ENCODE measurements at places on chromosomes 5 and 9.
A peak's percentile ranks its signal among the peaks of the same experiment; 100 is the strongest.

DNA sequence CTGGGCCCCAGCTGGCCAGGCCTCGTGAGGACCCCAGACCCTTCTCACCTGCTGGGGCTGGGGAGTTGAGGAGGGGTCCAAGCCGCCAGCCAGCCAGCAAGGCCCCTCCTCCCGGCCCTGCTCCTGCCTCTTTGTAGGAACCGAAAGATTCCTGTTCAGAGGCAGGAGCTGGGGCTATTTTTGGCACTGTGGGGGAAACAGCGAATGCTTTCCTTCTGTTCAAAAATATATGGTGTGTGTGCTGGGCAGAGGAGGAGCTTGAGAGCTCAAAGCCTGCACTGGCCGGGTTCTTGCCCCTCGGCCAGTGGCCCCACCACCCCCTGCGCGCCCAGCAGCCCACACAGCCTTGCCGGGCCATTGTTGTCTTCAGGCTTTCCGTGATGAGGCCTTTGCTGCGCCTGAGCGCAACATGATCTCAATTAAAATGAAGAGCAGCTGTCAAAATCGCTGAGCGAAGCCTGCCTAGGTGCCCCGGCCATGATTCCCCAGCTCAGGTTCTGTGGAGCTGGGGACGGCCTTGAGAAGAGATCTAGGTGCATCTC is 13.4 kb downstream of the NCS1 start:
- H3K4me1 ChIP-seq, result peaks cover 86% of the 10 kb centered on the region
- H3K27ac ChIP-seq, result peak overlapping the region; percentile 94
- H3K27me3 ChIP-seq, result no peaks in the 10 kb centered on the region
- H3K4me3 ChIP-seq, result peak overlapping the region; percentile 65

- DNase-seq, result no peak
- no peak overlapping the region for H3K27ac ChIP-seq
- H3K4me1 ChIP-seq, result no peaks in the 10 kb centered on the region
- H3K27me3 ChIP-seq, result no peaks in the 10 kb centered on the region
- no peak overlapping the region for H3K4me3 ChIP-seq
- no peaks in the 10 kb centered on the region for H3K36me3 ChIP-seq
Measured at GRCh38 chr9:3262826-3263529, 262.8 kb downstream of the RFX3 start.

- no peaks in the 10 kb centered on the region for H3K27me3 ChIP-seq
- DNase-seq, result no peak
- H3K27ac ChIP-seq, result no peak overlapping the region
Measured at GRCh38 chr9:124137009-124137943, 120.5 kb upstream of the NEK6 start.

GRCh38 chr9:106859957-106860720 is 2.8 kb upstream of the ZNF462 start:
- peak overlapping the region; percentile 84 for H3K4me3 ChIP-seq
- H3K4me1 ChIP-seq, result no peaks in the 10 kb centered on the region
- no peaks in the 10 kb centered on the region for H3K36me3 ChIP-seq
- H3K27ac ChIP-seq, result no peak overlapping the region

- H3K36me3 ChIP-seq, result peaks cover 28% of the 10 kb centered on the region
- H3K4me1 ChIP-seq, result peaks cover 41% of the 10 kb centered on the region
- H3K27me3 ChIP-seq, result no peaks in the 10 kb centered on the region
- no peak overlapping the region for H3K4me3 ChIP-seq
- H3K27ac ChIP-seq, result peak overlapping the region; percentile 19
Measured at GRCh38 chr9:2116073-2116472, 100.9 kb downstream of the SMARCA2 start.

DNA sequence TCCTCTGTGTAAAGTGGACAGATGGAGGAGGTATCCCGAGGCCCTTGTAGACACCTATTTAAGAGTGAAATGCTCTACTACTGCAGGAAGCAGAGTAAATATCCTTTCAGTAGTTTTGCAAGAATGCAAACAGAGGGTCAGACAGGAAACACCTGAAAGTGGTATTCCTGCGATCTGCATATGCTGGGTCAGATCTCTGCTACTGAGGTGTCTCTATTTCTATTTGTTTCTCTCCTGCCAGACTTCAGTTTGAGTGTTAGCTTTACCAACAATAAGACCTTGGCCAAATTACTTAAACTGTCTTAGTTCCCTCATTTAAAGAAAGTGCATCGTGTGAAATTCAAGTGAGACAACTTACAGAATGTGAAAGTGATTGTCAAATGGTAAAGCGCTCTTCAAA is 47.6 kb downstream of the JAKMIP2 start:
- no peak overlapping the region for H3K27ac ChIP-seq
- no peak for DNase-seq
- no peaks in the 10 kb centered on the region for H3K27me3 ChIP-seq
- H3K36me3 ChIP-seq, result no peaks in the 10 kb centered on the region
- H3K4me3 ChIP-seq, result no peak overlapping the region

DNA sequence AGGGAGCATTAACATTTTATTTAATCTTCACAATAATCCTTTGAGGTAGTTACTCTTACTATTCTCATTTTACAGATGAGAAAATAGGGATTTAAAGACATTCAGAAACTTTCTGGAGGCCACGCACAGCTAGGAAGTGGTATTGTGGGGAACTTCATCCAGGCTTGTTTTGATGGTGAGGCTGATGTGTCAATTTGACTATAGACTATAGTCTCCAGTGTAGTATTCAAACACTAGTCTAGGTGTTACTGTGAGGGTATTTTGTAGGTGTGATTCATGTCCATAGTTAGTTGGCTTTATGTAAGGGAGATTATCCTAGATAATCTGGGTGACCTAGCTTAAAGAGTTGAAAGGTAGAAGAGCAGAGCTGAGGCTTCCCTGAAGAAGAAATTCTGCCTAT is 54.1 kb upstream of the ELL2 start:
- DNase-seq, result no peak
- peaks cover 11% of the 10 kb centered on the region for H3K4me1 ChIP-seq
- H3K4me3 ChIP-seq, result no peak overlapping the region
- no peaks in the 10 kb centered on the region for H3K36me3 ChIP-seq

DNA sequence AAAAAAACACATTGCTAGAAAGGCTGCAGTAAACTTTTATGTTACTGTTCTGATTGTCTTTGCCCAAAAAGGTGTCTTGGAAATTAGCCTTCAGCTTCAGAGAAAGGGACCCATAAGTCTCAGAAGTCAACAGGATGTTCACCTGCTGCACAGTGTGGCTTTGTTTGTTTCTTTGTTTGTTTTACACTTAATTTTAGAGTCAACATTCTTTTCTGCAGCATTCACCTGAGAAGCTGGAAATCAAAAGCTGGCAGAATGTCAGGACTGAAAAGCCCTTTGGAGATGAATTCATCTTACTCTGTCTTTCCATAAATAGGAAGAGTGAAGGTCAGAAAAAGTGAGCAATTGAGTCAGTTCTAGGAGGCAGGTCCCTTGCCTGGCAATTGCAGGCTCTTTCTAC is 170.0 kb downstream of the PAPPA start:
- no peak for DNase-seq
- no peaks in the 10 kb centered on the region for H3K4me1 ChIP-seq
- H3K27ac ChIP-seq, result no peak overlapping the region
- H3K36me3 ChIP-seq, result no peaks in the 10 kb centered on the region

DNA sequence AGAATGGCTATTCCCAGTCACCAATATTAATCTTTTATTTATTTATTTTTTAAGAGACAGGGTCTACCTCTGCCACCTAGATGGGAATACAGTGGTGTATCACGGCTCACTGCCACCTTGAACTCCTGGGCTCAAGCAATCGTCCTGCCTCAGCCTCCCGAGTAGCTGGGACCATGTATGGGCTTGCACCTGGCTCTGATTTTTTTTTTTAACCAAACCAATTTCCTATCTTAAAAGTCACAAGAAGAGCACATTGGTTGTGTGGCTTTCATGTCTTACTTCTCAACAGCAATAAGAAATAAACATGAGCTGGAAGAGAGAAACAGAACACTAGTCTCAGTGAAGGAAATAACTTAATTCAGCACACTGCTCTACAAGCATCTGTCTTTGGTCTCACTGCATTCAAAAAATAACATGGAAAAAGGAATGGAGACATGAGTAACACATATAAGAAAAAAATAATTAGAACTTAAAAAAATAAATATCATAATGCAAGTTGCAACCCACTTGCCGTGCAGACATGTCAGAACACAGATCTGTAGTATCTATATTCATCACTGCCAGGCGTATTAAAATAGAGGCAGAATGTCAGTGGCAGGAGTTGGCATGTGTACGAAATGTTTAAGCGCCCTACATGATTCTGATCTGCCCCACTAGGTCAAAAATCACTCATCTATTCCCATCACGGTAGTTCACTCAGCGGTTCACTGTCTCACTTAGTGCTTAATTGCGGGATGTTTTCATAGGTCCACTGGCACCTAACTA is 66.4 kb downstream of the EFNA5 start:
- H3K4me1 ChIP-seq, result no peaks in the 10 kb centered on the region
- DNase-seq, result no peak
- no peaks in the 10 kb centered on the region for H3K27me3 ChIP-seq
- no peak overlapping the region for H3K27ac ChIP-seq
- H3K36me3 ChIP-seq, result no peaks in the 10 kb centered on the region

DNA sequence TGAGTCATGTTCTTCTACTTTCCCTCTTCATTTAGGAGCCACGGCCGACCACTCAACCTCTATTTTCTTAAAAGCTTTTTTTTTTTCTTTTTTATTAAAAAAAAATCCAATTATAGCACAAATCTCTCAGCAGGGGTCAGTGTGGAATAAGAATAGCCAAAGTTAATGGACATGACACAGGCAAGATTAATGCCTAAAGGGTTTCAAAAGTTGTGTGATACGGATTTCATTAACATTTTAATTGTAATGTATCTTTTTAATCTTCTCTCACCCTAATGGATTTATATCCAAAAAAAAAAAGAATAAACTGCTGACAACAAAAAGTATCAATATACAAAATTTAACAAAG is 5.4 kb downstream of the NACC2 start:
- no peak for DNase-seq
- H3K27me3 ChIP-seq, result no peaks in the 10 kb centered on the region
- no peaks in the 10 kb centered on the region for H3K36me3 ChIP-seq
- H3K27ac ChIP-seq, result peak overlapping the region; percentile 89
- H3K4me1 ChIP-seq, result peaks cover 88% of the 10 kb centered on the region

DNA sequence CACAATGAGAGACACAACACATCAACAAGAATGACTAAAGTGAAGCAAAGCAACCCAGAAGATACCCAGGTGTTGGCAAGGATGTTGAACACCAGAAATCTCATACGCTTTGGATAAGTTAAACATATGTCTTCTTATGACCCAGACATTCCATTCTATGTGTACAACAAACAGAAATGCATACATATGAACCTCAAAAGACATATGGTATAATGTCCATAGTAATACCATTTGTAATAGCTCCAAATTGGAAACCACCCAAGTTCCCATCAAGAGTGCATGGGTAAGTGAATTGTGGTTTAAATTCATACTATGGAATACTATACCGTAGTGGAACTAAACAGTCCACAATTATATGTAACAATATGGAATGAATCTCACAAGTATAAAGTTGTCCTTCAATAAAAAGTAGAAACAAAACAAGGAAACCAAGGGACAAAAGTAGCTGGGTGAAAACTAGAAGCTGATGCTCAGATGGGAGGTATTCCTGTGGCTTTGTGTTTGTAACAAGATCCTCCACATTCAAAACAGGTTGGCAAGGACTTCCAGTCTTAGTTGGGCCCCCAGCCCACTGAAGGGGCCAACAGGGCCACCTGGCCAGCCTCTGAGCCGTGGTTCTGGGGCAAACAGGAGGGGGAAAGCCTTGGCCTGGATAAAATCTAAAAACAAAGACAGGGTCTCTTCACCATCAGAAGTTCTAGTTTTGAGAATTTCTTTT is 171.8 kb upstream of the PITX1 start:
- peaks cover 19% of the 10 kb centered on the region for H3K4me1 ChIP-seq
- DNase-seq, result no peak
- no peaks in the 10 kb centered on the region for H3K27me3 ChIP-seq
- no peaks in the 10 kb centered on the region for H3K36me3 ChIP-seq
- H3K4me3 ChIP-seq, result no peak overlapping the region
- H3K27ac ChIP-seq, result no peak overlapping the region

GRCh38 chr5:31880449-31880848 is 241.5 kb downstream of the PDZD2 start:
- H3K4me1 ChIP-seq, result peaks cover 8% of the 10 kb centered on the region
- no peaks in the 10 kb centered on the region for H3K27me3 ChIP-seq
- H3K36me3 ChIP-seq, result no peaks in the 10 kb centered on the region
- H3K27ac ChIP-seq, result no peak overlapping the region
- no peak overlapping the region for H3K4me3 ChIP-seq
